ENCODE measurements at places on chromosomes 6 and 20. TPM values are rescaled to one million over a fixed set of nuclear protein-coding genes. Genes with fewer than 3 reads are reported as not detected.

- DNase-seq, result no peak
Measured at GRCh38 chr6:126773112-126773805, 345.2 kb upstream of the RSPO3 start.

DNA sequence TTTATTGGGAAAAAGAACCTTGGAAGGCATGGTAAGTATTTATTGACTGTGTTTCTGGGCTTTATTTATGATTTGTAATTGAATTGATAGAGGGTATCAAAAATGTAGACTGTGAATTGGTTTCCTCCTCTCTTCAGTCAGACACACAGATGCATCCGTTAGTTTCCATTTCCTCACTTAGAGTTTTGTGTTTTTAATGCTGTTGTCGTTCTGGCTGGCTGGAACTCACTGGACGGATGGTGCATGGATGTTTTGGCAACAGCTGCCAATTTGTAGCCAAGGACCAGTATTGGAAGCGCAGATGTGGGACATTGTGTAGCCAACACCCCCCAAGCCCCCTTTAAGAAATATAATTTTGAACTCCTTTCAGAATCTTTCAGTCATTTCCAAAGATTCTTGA is 134.5 kb downstream of the JARID2 start:
- DNase-seq, result no peak

DNA sequence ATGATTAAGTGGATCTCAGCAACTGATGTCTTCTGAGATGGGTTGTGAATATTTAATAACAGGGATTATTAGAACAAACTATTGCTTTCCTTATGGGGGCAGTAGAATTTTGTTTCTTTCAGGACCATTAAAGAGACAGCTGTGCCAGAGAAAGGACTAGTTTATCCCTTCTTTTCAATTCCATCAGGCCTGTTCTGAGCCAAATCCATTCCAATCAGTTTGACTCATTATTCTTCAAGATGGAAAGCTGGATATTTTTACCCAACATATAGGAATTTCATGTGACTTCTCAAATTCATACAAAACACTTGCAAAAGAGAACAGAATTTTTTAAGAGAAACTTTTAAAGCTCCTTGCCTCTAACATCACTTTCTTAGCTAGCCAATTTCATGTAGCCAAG is 722.0 kb upstream of the FLRT3 start:
- no peak for DNase-seq

- no peak for DNase-seq
Measured at GRCh38 chr20:57252559-57253162, 13.8 kb downstream of the BMP7 start.

DNA sequence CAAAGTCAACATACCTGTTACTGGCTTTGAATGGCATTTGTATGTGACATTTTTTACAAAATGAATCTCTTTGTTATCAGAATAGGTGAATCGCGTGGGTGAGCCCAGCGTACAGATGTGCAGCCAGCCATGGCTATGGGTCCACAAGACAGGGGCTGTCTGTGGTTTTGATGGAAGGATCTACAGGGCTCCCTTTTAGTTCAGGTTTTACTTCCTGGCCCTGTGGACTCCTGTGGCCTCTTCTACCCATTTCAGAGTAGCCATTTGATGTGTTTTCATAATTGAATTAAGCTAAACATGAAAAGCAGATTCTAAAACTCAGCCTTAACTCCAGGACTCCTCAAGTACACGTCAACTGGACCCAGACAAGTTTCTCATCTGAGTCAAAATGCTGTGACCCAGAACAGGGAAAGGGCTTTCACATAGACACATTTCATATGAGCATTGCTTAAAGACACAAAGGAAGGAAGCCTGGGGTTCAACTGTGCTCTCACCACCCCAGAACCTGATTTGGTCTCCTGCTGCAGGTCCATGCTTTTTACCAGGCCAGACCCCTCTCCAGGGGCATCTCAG is 105.3 kb upstream of the NAA20 start:
- no peak for DNase-seq

DNA sequence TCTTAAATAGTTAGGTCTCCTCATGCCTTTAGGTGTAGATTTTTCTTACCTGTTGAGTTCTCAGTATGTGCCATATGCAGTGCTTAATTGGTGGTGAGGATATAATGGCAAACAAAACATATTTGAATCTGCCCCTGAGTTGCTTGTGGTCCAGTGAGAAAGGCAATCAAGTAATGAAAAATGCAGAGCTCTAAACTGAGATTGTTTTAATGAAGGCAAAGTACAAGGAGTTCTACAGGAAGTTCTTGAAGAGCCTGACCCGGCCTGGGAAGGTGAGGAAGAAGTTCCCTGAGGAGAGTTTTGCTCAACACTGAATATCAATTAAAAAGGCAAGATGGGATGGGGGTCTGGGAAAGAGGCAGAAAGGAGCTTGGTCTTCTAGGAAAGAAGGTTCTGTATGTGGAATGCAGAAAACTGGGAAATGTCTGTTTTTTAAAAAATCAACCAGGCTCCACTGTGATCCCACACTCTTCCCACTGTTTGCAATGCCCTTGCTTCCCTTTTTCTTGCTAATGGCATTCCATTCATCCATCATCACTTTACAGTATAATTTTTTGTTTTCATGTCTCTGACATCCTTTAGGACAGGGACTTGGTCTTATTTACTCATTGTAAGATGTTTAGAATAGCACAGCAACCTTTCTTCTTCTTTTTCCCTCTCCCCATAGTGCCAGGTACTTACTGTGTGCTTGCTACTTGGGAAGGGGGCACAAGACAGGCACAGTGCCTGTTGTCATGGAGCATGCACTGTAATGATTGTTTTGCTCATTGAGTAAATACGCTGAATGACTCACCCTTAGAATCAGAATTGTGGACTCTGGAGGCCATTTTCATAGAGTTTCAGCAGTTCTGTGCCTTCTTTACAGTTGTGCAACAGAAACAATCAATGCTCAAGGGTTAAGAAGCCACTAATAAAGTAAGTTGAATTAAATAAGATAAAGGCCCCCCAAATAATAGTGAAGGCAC is 64.3 kb downstream of the ANKS1A start:
- DNase-seq, result no peak

- DNase-seq, result peak; percentile 55
Measured at GRCh38 chr6:88238065-88238464, 71.9 kb upstream of the CNR1 start.

- DNase-seq, result no peak
Measured at GRCh38 chr6:80173411-80173810, 66.9 kb downstream of the BCKDHB start.

- DNase-seq, result no peak
Measured at GRCh38 chr20:36645353-36645752, 643 bp downstream of the SLA2 start.

GRCh38 chr6:118865100-118865391 is 28.9 kb upstream of the ASF1A start:
- DNase-seq, result no peak

- no peak for DNase-seq
Measured at GRCh38 chr6:4412488-4412887, 277.1 kb upstream of the ECI2 start.

GRCh38 chr6:44041461-44042260 is 85.6 kb downstream of the MRPL14 start:
- no peak for DNase-seq

- no peak for DNase-seq
Measured at GRCh38 chr6:129608886-129609537, 101.0 kb downstream of the ARHGAP18 start.

GRCh38 chr20:2132461-2132901 is 30.9 kb downstream of the STK35 start:
- no peak for DNase-seq

DNA sequence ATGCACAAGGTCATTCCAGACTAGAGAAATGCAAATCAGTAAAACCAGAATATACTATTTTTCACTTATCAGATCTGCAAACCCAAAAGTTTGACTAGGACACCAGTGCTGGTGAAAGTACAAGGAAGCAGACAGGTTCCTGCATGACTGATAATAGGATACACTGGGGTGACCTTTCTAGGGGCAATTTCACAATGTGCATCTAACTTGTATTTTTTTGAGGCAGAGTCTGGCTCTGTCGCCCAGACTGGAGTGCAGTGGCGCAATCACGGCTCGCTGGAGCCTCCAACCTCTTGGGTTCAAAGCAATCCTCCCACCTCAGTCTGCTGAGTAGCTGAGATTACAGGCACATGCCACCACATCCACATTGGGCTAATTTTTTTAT is 11.4 kb downstream of the COMMD7 start:
- DNase-seq, result no peak

DNA sequence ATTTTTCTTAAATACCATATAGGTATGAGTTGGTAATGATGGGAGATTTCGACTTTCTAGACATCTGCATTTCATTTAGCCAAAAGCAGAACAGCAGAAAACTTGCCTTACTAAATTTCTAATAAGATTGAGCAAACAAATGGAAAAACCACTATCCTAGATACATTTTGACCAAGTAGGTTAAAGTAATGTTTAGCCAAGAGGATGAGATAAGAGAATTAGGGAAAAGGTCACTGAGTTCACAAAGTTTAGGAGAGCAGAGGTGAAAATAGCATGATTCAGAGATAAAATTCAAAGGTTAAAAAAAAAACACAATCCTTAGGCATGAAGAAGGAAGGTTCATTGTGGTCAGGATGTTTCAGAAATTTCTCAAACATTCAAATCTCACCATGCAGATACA is 450.3 kb downstream of the CD83 start:
- DNase-seq, result no peak

- no peak for DNase-seq
Measured at GRCh38 chr6:93416571-93417420, 2.6 kb downstream of the EPHA7 start.

GRCh38 chr6:152423216-152424103 is 213.7 kb downstream of the SYNE1 start:
- no peak for DNase-seq

DNA sequence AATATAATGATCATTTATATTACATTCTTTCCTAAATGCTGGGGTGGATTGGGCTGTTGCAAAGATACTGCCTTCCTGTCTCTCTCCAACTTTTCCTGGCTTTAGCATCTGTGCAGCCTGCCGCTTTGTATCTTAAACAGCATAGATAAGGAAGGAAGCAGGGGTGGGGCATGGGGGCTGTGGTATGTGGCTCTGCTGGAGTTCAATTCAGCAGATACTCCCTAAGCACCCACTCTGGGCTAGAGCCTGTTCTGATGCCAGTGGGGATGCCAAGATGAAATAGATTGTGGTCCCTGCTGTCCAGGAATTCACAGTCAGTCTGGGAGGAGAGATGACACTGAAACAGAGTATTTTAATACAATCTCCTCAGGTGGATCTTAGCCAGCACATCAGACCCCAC is 56.8 kb downstream of the EIF2S2 start:
- no peak for DNase-seq

- no peak for DNase-seq
Measured at GRCh38 chr20:24987244-24987643, 5.3 kb downstream of the APMAP start.

LY6G6D gene
- polyA plus RNA-seq, result not detected

CLIC1 gene
- 743 TPM for polyA plus RNA-seq

DIDO1 gene
- 37.2 TPM for polyA plus RNA-seq

MATN4 gene
- not detected for polyA plus RNA-seq

DUSP15 gene
- not detected for polyA plus RNA-seq

ACTL10 gene
- 2.9 TPM for polyA plus RNA-seq

PDYN gene
- not detected for polyA plus RNA-seq

ZC2HC1B gene
- polyA plus RNA-seq, result not detected

LAMA2 gene
- not detected for polyA plus RNA-seq

GTSF1L gene
- 0.81 TPM for polyA plus RNA-seq

CDH4 gene
- not detected for polyA plus RNA-seq

PHACTR3 gene
- polyA plus RNA-seq, result not detected

MAP7 gene
- not detected for polyA plus RNA-seq

CDYL gene
- 5.8 TPM for polyA plus RNA-seq

PAK5 gene
- polyA plus RNA-seq, result not detected

ZSCAN23 gene
- polyA plus RNA-seq, result not detected

Measured in naive B cell (primary cell).